ENCODE measurements at places on chromosomes 1 and 21.

GRCh38 chr1:183444243-183444642, 26.1 kb upstream of the NMNAT2 start:
- DNase-seq, result no peak

DNA sequence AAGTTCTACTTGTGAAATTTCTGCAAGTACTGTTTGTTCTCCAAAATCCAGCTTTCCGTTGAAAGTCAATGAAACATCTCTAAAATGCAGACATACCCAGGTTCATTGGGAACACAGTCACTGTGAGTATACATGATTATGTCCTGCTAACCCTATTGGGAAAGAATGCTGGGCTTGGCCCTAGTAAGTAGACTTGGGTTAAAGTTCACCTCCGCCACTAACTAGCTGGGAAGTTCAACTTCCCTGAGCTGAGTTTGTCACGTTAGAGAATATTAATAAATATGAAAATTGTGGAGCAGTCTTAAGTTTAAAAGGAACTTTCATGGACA, 10.5 kb upstream of the PGD start:
- no peak for DNase-seq

DNA sequence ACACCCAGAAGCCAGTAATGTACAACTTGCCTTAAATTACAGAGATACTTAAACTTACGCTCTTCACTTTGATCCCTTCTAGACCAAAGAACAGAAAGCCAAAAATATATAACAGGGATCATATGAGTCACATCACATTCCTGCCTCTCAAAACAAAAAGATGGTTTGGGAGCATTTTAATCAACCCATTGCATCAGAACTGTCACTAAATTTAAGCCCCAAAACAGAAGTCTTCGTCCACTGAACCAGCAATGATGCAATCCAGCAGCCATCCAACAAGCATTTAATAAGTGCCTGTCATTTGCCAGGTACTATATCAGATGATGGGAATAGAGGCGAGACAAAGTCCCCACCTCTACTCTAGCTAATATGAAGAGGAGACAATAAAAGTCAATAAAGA, 42.7 kb upstream of the GLIS1 start:
- DNase-seq, result no peak

GRCh38 chr1:181190364-181191035, 102.0 kb downstream of the IER5 start:
- no peak for DNase-seq

GRCh38 chr1:198151688-198152087, 5.1 kb upstream of the NEK7 start:
- no peak for DNase-seq

GRCh38 chr1:99629164-99629563, 16.7 kb upstream of the PALMD start:
- no peak for DNase-seq

DNA sequence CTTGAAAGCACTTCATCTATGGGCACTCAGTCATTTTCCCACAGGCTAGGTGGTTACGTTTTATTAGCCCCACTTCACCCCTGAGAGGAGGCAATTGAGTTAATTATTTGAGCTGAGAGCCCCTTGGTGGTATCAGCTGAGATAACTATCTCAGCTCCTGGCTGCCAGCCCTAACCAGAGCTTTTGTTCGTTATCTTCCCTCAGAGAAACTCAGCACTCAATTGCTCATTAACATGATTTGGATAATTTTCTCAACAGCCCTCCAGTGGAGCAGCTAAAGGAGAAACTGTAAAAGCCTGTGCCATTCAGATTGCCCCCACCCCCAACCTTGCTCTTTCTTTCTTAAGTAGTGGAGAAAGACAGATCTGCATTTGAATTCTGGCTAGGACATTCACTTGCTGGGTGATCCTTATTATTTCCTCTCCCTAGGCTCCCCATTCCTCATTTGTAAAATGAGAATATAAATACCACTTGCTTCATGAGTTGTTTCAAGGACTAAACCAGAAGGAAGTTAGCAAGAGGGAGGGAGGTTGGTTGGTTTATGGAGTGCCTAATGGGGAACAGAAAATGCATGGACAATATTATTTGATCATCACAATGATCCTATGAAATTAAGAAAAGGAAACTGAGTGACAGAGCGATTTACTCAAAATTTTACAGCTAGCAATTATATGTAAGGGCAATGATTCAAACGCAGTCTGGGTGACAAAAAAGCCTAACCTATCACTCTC, 218.7 kb upstream of the FGGY start:
- DNase-seq, result peak; percentile 93

GRCh38 chr1:51664421-51665240, 47.7 kb downstream of the OSBPL9 start:
- peak; percentile 86 for DNase-seq

GRCh38 chr1:154352245-154352580, 26.9 kb downstream of the ATP8B2 start:
- DNase-seq, result no peak

- no peak for DNase-seq
These were observed 7.0 kb downstream of the CSDE1 start for GRCh38 chr1:114750780-114751179.

DNA sequence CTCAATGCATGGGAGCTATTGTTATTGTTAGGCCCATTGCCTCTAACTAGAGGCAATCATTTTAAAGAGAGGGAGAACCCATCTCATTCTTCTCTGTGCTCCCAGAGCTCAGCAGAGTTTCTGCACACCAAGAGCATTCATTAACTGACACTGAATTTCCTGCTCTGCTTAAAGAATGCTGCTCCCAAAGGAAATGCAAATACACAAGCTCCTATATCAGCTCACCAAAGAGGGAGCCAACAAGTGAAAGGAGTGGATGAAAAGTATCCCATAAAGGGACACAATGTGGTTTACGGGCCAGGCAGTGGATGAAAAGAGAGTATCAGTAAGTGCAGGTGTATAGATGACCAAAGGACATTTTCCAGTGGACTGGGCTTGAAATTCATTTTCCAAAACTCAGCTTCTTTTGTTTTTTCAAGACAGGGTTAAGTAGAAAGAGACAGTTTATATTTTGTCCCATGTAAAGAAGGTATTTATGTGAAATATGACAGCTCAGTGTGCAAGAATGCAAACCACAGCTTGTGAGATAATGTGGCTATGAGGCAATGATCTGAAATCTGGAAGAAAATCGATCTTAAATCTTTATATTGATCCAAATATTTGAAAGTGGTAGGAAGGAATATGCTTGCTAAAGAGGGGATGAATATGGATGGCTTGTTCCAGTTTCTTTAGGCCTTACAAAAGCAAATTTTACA, 207.7 kb upstream of the CAMK1G start:
- no peak for DNase-seq

DNA sequence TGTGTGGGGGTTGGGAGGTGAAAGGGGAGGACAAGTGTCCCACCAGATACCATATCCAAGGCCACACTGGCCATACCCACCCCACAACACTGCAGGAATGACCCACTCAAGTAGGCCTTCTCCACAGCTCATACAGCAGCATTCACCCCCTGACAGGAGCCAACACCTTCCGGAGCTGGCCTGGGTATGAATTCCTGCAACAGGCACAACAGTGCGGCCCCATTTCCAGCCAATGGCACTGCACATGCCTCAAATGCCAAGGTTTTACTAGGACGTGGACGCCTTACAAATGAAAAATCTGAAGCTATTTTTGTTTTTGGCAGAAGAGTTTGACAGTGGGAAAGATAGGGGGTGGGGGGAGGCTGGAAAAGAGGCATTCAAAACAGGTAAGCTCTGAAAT, 2.0 kb downstream of the KCND3 start:
- DNase-seq, result no peak

- no peak for DNase-seq
These were observed 151.6 kb downstream of the DISC1 start for GRCh38 chr1:231778009-231778719.

- no peak for DNase-seq
These were observed 745 bp downstream of the PARP1 start for GRCh38 chr1:226407199-226407496.

GRCh38 chr1:116332451-116332850, 40.6 kb upstream of the ATP1A1 start:
- DNase-seq, result no peak

- DNase-seq, result no peak
These were observed 2.5 kb downstream of the LMX1A start for GRCh38 chr1:165353731-165354671.

DNA sequence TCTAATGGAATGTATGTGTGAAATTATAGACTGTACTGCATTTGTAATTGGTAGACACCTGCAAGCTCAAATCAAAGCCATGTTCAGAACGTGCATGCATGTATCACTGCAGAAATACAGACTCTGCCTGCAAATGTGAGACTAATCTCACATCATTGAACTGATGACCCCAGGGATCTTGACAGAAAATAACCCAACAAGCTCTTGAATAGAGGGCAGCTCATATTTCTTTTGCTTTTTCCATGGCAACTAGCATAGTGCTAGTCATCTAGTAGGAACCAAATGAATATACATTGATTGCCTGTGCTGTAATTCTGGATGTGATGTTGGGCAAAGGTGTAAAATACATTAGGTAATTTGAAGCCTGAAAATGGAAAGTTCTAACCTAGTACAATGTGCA, 62.4 kb downstream of the PTPRC start:
- DNase-seq, result no peak

DNA sequence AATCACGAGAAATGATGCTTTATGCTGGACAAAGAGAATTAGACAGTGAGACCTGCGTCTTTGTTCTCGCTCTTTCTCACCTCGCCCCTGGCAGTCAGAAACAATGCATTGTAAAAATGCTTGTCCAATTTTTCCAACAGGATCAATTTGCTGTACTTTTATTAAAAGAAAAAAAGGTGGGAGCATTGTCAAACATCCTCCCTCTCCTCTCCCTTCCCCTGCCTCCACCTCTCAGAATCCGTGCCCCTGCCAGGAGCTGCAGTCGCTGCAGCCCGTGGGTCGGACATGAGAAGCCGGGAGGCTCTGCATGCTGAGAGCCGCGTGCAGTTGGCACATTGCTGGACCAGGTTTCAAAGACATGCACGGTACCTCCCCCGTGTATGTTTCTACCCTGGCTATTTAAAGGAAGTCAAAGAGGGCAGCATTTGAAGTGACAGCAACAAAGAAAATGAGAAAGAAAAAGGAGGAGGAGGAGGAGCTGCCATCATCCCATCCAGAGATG, 161.0 kb upstream of the KAZN start:
- DNase-seq, result no peak

DNA sequence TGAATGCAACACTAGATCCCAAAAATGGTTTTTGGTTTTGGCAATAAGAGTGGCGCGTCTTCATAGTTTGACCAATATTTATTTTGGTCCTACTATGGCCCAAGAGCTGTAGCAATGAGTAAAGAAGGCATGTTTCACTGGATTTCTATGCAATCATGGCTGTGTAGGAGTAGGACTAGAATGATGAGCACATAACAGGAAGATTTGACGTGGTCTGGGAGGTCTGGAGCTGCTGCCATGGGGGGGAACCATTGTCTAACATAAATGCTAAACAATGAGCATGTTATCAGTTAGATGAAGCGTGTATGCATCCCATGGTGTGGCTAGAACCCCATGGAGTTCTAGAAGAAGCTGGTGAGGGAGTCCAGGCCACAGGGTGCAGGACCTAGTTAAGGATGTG, 38.3 kb downstream of the OLIG1 start:
- DNase-seq, result no peak

DNA sequence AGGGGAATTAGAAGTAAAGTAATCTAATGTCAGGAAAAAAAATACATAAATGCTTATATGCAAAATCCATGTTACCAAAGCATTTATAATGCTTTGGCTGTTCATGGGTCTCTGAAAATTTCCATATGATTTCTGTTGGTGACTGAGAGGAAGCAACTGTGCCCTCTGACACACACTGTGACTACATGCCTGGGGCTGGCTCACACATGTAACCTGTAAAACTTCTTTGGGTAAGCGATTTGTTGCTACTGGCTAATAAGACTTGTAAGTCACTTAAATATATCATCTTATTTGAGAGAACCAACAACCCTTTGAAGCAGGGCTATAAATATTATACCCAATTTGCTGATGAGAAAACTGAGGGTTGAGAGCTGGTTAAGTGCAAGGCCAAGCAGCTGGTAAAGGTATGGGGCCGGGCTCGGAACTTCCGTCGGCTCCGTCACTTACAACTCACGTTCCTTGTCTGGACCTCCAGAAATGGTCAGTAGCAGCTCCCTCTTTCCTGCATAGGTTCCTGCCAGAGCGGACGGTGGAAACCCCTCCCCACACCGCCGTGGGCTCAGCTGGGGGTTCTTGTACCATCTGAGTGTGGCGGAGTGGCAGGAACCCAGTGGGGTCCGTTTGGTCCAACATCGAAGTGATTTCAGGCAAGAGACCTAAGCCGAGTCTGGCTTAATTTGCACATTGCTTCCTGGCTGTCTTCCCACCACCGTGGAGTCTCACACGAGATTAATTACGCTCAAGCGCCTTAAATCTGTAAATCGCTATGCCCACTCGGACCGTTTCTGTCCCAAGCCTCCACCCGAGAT, 714 bp downstream of the DFFA start:
- DNase-seq, result no peak

Measured in DMS79 (cell line).